NCI-H2171 treated with DMSO at 0.1 percent for 48 hours (cell line): ENCODE measurements at places on chromosomes 3 and 15.

- no peak for DNase-seq
These were observed 867.1 kb downstream of the NAALADL2 start for GRCh38 chr3:175726228-175726627.

- no peak for DNase-seq
These were observed 28.0 kb downstream of the PSTPIP1 start for GRCh38 chr15:77022646-77023575.

- peak; percentile 67 for DNase-seq
These were observed 8.1 kb downstream of the PGBD4 start for GRCh38 chr15:34109797-34110663.

DNA sequence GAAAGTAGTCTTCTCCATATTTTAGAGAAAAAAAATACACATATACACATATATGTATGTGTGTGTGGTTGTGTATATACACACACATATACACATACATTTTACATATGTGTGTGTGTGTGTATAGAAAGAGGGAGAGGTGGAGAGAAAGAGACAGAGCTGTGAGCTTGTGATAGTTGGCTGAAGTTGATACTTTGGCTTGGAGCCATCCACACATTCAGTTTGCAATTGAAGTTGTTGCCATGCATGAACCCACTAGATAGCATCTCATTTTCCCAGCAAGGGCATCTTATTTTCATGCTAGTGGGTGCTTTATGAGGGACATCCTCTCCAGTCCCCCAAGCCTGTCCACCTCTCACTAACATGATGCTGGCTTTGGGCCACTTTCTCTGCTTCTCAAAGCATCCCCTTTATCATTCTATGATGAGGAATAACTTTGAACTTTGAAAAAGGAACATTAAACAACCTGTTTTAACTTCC is 228.6 kb downstream of the ZNF621 start:
- DNase-seq = peak; percentile 7

- no peak for DNase-seq
These were observed 343.9 kb upstream of the CBLB start for GRCh38 chr3:106212665-106213222.

DNA sequence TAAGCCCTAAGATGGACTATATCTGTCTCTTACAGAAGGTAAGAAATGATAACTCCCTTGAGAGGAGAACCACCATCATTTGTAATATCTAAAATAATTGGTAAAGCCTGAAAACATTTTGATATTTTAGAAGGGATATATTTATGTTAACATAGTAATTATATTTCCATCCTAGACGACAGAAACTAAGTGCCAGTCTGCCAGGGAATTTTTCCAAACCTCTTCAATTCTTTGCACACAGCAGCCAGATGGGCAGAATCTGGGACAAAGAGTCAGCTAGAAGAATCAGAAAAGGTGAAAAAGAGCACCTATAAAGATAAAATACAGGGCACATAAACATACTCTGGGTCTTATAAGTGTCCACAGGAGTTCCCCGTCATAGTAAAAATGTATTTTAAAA is 70.0 kb upstream of the CBLB start:
- DNase-seq = peak; percentile 78

- no peak for DNase-seq
These were observed 4.4 kb downstream of the MTMR14 start for GRCh38 chr3:9653565-9654248.

DNA sequence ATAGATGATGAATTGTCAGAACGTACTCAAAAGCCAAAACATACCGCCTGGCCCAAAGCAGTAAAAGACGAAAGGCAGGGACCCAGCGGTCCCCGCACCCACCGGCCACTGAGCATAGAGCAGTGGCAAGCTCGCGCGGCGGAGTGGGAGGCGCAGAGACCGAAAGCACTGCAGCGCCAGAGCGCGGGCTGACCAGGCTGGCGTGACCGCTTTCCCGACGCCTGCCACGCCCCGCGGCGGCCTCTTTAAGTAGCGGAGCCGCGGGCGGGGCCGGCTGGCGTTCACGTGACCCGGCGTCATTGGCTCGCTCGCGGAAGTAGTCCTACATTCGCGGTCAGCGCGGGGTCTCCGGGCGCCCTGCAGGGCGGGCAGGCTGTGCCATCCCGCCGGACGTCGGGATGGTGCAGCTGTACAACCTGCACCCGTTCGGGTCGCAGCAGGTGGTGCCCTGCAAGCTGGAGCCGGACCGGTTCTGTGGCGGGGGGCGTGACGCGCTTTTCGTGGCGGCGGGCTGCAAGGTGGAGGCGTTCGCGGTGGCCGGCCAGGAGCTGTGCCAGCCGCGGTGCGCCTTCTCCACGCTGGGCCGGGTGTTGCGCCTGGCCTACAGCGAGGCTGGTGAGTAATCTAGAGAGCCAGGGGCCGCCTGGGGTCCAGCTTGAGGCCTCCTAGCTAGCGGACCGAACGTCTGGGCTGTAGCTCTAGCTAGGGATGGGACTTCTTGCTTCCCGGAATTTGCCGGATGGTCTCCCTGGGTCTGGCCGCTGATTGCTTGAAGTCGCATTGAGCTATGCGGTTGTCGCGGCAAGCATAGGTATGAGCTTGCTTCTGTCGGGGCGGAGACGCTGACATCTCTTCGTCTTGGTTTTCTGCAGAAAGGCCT is at the start of gene HPS3:
Gene HPS3 (plus strand): TSS at position 313 of the 880 bp plus-strand sequence. CDS start 86 bp downstream, at position 399.
- DNase-seq = peak; percentile 63

- DNase-seq = no peak
These were observed 82.8 kb downstream of the SMAD3 start for GRCh38 chr15:67148196-67148701.

GRCh38 chr3:116716490-116716889 is 6.9 kb downstream of the TUSC7 start:
- DNase-seq = peak; percentile 75

DNA sequence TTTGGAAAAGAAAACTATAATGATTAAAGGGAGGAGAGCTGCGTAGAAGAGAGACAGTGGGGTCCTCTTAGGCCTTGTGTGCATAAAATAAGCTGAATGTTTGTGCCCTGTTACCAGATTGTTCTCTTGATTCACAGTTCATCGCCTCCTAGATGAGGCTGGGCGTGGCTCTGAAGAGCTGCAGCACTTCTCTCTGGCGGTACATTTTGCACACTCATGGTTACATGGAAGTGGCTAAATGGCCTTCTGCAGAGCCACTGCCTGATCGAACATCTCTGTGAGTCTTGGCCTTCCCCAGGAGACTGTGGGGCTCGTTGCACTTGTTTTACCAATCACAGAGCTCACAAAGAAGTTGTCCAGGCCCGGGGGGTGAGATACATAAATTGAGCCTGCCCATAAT is 208.8 kb downstream of the GABRG3 start:
- no peak for DNase-seq

DNA sequence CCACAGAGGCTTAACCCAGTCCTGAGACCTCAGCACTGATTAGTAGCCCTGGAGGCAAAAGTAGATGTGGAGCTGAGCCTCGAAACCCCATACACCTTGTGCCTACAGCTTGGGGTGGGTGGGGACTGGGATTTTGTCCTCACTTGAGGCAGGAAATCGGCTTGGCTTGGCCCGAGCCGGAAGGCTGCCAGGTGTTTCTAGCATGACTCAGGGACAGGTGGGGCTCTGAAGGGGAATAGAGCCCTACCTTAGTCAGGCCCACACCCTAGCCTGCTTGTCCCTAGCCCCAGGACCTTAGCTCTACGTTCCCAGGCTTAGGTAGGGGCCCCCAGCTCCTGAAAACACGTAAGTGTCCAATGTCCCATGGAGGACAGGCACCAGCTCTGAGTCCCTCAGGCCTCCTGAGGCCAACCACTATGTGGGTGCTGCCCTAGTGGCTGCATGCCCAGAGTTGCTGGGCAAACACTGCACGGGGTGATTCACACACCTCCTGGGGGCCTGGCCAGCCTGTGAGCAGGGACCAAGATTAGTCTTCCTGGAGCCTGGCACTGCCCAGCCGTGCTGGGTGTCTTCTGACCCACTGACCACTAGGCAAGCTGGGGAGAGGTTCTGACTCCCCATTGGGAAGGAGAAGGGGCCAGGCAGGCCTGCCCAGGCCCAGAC is 3.1 kb downstream of the MST1R start:
- DNase-seq = no peak

GRCh38 chr15:81888748-81889484 is 156.9 kb downstream of the MEX3B start:
- no peak for DNase-seq

- DNase-seq = no peak
These were observed 408 bp upstream of the ARPP21 start for GRCh38 chr3:35638980-35639253.

- peak; percentile 12 for DNase-seq
These were observed 99.6 kb downstream of the TMCC1 start for GRCh38 chr3:129793942-129794310.

DNA sequence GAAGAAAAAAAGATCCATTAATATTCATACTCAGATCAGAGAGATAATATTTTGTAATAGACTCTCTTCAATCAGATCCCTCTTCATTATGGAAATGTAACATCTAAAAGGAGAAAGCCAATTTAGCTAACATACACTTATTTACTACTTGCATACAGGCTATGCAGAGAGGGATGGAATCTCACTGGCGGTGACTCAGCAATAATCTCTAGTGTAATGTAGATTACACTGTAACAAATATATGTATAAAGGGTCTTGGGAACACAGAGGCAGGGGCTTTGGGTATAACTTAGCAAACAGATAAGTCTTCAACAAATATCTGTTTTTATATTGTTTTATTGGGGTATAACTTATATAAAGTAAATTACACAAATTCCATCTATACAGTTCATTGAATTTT is 69.6 kb downstream of the CGNL1 start:
- no peak for DNase-seq

- DNase-seq = peak; percentile 85
These were observed 542.9 kb downstream of the FHIT start for GRCh38 chr3:60708191-60708975.

DNA sequence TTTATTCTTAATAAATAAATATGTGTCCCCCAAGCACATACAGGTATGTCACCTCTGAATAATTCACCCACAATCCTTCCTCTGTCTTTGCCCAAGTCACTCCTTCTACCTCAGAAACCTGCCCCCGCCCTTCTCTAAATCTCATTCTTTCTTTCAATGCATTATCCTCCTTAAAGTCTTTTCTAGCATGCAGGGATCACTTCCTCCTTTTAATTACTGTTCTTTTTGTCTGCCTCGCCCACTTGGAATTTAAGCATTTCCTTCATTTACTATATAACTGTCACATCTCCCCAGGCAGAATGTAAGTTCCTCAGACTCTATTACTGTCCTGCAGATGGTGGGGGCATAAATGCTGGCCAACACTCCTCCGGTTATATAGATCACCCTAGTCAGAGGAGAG is 7.8 kb downstream of the CCDC80 start:
- no peak for DNase-seq

DNA sequence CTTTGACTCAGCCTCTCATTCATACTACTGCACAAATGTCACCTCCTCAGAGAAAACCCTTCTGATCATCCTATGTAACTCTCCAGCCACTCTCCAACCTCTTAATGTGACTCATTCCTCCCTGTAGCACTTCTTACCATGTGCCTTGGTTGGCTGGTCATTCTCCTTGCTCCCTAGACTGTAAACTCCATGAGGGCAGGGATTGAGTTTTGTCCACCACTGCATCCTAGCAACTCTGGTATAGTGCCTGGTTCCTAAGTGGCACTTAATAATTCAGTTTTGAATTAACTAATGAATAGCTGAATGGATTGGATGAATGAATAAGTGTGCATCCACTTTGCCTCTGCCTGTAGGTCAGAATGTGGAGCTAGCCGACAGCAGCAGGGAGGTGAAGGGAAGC is 202.5 kb upstream of the HES1 start:
- no peak for DNase-seq

DNA sequence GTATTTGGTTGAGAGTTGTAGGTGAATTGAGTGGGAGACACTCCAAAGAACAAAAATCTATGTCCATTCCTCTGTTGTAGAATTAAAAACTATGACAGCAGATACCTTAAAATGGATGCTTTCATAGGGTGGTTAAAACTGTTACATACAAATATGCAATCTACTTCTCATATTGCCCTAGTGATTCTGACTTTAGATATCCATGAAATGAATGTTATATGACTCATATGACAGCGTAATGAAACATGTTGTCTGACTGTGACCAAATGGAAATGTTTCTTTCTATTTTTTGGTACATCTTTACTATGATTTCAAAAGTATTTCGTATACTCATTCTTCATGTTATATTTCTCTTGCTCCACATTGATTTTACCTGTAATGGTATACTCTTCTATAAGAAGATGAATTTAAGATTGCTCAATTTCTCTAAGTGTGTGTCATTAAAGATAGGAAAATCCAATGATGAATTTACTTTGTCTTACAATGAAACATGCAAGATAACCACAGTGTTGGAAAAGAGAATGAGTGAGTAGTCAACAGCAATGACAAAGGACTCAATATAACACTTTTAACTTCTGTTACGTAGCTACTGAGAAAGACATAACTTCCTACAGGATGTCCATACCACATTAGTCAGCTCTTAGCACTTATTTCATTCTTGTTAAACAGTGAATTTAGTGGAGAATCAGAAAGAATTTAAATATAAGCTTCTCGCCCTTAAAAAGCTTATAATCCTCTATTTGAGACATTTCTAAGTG is 79.3 kb upstream of the LSAMP start:
- no peak for DNase-seq

GRCh38 chr15:63407612-63408011 is 26.0 kb upstream of the CA12 start:
- DNase-seq = peak; percentile 99

- DNase-seq = peak; percentile 50
These were observed 1.7 kb upstream of the HES1 start for GRCh38 chr3:194134231-194134756.

- DNase-seq = peak; percentile 8
These were observed 17.5 kb downstream of the POPDC2 start for GRCh38 chr3:119642746-119643473.

- no peak for DNase-seq
These were observed 207.7 kb upstream of the ATP11B start for GRCh38 chr3:182585532-182586150.

DNA sequence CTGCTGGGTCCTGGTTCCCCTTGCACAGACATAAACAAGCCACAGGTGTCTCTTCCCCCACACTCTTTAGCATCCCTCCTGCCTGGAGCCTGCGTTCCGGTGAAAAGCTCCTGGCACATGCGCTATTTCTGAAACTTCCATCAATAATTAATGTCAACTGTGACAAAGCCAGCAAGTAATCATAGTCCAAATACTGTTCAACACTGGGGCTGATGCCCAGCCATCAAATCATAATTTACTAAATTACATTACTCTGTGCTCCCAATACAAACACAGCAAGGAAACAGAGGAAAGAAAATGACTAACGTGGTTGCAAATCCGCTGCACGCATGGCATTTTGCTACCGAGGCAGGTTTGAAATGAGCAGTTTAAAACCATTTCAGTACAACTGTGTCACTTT is 294.7 kb downstream of the ERC2 start:
- no peak for DNase-seq

DNA sequence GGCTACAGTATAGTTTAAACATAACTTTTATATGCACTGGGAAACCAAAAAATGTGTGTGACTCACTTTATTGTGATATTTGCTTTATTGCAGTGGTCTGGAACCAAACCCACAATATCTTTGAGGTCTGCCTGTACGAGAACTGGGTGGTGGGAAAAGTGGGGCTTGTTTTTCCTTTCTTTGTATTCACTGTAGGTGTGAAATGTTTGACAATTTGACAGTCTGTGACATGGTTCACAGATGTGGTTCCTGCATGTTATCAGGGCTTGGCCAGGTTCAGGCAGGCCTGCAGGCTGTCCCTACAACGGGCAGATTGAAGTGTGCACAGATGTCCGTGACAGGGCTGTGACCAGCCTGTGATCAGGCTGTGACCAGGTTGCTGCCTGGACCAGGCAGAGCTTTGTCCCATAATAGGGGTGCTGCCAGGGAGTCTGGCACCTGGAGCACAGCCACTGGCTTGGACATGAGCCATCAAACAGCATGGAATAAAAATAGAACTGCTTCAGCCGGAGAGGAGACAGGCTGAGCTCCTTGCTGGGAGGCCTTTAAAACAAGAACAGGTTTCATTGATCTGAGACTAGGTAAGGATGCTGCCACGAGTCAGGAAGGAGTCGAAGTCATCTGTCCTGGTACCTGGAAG is 61.0 kb downstream of the KLF13 start:
- peak; percentile 88 for DNase-seq
